ENCODE measurements at places on chromosomes 16 and 17.

DNA sequence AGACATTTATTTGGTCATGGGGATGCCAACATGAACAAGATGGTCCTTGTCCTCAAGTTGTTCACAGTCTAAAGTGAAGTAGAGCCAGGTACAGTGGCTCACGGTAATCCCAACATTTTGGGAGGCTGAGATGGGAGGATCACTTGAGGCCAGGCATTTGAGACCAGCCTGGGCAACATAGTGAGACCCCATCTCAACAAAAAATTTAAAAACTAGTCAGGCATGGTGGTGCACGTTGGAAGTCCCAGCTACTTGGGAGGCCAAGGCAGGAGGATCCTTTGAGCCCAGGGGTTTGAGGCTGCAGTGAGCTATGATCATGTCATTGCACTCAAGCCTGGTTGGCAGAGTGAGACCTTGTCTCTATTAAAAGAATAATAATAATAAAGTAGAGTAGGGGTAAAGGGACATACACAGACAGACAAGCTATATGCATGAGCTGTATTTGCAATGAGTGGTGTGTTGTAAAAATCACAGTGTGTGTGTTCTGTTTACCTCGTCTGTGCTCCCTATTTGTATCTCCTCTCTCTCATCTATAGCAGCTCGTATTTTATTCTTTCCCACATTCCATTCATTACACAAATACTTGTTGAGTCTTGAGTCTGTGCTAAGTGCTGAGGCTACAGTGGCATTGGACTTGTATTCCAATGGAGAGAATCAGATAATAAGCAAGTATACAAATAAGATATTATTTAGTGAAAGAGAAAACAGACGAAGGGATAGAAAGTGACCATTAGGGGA lies 73.9 kb upstream of the DHX40 start:
- DNase-seq = no peak

DNA sequence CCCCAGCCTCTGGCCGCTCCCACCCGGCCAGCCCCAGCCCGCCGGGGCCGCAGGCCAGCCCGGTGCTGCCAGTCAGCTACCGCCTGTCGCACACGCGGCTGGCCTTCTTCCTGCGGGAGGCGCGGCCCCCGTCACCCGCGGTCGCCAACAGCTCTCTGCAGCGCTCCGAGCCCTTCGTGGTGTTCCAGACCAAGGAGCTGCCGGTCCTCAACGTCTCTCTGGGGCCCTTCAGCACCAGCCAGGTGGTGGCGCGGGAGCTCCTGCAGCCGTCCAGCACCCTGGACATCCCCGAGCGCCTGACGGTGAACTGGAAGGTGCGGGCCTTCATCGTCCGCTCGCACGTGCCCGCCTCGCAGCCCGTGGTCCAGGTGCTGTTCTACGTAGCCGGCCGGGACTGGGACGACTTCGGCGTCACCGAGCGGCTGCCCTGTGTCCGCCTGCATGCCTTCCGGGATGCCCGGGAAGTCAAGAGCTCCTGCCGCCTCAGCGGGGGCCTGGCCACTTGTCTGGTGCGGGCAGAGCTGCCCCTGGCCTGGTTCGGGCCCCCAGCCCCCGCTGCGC lies 46.8 kb downstream of the TMEM132E start:
- no peak for DNase-seq

- no peak for DNase-seq
These were observed 32.4 kb upstream of the CDYL2 start for GRCh38 chr16:80836846-80837245.

- DNase-seq = no peak
These were observed 118.5 kb downstream of the C16orf78 start for GRCh38 chr16:49491771-49492761.

GRCh38 chr17:49547566-49547965 lies 28.1 kb upstream of the NXPH3 start:
- no peak for DNase-seq

- no peak for DNase-seq
These were observed 459.7 kb downstream of the SOX9 start for GRCh38 chr17:72580321-72581127.

- DNase-seq = peak; percentile 54
These were observed 18.5 kb downstream of the ANKRD40 start for GRCh38 chr17:50689251-50689650.

DNA sequence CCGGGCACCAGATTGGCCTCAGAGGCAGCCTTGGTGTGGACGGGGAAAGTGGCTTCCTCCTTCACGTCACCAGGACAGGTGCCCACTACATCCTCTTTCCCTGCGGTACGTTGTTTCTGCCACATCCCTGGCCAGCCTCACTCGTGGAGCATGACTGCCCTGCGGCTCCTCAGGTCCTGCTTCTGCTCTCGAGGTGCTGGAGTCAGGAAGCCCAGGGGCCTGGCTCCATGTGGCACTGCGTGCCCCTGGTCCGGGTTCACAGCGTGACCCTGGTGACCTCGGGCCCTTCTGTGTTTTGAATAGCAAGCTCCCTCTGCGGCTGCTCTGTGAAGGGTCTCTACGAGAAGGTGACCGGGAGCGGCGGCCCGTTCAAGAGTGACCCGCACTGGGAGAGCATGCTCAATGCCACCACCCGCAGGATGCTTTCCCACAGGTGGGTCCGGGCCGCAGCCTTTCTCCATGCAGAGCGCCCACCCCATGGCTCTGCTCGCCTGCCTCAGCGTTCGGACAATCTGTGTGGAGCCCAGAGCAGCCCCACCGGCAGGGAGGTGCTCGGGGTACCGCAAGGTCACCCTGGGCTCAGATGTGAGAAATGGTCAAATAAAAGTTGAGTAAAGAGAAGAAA lies 13.5 kb downstream of the RGS11 start:
- DNase-seq = no peak

DNA sequence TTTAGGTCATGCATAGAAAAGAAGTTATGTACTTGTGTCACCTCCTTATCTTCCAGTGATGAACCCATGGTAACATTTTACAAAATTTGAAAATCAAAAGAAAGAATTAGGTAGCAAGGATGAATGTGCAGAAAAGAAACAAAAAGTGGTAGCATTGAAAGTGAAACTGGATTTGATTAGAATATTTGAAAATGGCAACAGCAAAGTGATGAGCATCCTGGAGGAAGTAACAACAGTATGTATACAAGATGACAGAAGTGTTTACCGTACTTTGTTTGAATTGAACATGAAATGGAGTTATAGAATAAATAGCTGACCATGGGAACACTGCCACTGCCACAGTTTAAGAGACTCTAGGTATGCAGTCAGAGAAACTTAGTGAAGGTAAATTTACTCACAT lies 1313.1 kb downstream of the CDH11 start:
- no peak for DNase-seq

- no peak for DNase-seq
These were observed 7.1 kb downstream of the ITGAD start for GRCh38 chr16:31400191-31400590.

GRCh38 chr16:12228602-12229499 lies 252.3 kb downstream of the SNX29 start:
- peak; percentile 41 for DNase-seq
